Activated T-cell treated with anti-CD3 and anti-CD28 coated beads for 24 hours (primary cell): ENCODE measurements at places on chromosomes 1 and 21.

DNA sequence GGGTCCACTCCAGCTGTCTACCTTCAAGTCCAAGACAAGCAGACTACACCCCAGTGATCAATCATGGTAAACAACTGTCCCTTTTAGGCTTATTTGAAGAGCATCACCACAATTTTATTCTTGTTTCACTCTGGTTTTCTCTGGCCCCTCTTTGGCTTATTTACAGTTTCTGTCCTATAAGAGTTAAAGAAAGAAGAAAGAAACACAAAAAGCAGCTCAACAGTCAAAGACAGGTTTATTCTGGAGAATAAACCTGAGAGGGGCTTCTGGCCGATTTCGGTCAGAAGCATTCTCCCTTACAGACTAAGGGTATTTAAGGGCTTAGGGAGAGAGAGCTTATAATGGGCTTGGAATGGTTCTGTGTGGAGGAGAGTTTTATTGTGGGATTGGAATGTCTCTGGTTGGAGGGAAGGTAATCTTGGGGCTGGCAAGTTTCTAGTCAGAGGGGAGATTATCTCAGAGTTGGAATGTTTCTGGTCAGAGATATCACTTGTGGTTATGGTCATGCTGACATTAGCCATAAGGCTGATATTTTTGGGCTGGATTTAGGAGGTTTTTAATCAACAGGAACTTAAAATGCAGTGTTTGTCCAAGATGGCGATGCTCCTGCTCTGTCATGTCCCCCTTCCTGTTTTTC, 161.0 kb downstream of the URB2 start:
- DNase-seq = no peak

DNA sequence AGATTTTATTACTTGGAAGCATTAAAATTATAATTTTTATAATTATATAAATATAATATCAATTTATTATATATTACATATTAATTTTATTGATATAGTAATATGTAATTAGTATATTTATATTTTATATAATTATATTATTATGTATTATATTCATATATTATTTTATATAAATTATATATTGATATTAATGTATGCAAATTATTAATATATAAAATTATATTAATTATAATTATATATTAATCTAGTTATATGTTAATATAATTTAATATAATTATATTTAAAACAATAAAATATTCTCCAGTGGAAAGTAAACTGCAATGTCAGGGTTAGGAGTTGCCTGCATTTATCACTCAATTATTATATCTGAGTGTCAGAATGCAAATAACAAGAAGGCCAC, 48.8 kb downstream of the KCNK2 start:
- DNase-seq = no peak

GRCh38 chr1:188137221-188137620, 1308.5 kb downstream of the PLA2G4A start:
- no peak for DNase-seq

- no peak for DNase-seq
These were observed 19.7 kb downstream of the ACBD6 start for GRCh38 chr1:180482425-180483275.

- no peak for DNase-seq
These were observed 81.7 kb upstream of the TSPAN2 start for GRCh38 chr1:115170961-115171392.

DNA sequence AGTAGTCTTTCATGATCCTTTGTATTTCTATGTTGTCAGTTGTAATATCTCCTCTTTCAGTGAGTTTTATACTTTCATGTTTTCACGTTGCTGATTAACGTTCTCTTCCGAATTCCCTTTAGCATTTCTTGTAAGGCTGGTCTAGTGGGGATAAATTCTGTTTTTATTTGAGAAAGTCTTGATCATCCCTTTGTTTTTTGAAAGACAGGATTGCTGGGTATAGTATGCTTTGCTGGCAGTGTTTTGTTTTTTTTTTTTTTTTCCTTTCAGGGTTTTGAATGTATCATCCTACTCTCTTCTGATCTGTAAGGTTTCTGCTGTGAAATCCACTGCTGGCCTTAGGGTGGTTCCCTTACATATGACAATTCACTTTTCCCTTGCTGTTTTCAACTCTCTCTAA, 74.4 kb downstream of the SCMH1 start:
- DNase-seq = no peak

DNA sequence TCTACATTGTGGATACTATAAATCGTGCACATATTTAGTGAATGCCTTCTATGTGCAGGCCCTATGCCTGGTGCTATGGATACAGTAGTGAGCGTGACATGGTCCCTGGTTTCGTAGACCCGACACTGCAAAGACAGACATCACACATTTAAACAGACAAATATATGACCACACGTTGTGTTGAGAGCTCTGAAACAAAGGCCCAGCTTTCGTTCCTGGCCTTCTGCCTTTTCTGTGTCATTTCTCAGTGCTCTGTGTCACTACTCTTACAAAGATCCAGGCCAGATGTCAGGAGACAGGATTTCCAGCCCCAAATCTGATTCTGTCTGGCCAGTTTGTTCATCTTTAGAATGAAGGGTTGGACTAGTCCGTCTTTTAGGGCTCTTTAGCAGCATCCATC, 19.3 kb upstream of the TRABD2B start:
- DNase-seq = no peak

DNA sequence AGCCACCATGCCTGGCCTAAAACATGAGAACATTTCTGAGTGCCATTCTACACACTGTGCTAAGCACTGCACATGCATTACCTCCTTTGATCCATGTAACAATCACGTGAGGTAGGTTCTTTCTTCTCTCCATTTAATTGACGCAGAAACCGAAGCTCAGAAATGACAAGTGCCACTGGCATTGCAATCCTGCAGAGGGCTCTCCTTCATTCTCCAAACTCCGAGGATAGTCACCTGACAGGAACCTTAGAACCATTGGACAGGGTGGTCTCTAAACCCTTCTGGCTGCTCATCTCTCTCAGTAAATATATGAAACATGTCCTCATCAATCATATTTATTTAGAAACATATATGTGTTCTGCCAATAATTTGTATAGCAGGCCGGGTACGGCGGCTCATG, 167.1 kb upstream of the JUN start:
- DNase-seq = no peak

DNA sequence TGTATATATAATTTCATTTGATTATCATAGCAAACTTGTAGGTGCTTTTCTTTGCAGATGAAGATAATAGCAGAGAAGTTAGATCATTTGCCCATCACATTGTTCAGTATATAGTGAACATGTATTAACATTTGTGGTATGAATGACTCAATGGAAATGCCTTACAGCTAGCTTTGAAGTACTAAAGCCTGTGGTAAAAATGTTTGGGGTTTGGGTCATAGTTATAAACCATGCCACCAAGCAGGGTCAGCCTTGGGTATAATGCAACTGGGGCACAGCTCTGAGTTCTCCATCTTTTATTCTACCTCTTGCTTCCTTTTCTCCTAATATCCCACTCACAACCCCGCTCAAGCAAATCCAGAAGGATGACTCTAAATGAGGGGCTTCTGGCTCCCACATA, 141.6 kb downstream of the KCNT2 start:
- no peak for DNase-seq

DNA sequence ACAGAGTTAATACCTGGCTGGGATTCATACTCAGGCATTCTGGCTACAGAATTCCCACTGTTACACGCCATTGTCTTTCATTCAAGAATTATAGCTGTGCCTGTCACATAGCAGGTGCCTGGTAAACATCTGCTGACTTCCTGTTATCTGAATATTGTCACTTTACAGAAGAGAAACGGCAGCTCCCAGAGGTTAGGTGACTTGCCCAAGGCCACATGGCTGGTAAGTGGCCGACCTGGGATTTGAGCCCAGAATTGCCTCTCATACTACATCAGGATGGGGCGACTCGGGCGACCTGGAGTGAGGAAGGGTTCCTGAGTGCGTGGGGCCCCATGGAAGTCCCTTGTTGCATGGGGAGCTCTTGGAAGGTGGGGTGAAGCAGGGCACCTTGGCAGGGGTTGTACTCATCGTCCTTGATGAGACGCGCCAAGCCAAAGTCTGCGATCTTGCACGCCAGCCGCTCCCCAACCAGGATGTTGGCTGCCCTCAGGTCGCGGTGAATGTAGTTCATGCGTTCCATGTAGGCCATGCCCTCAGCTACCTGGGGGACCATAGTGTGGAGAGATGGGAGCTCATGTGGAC, 10.2 kb upstream of the AHDC1 start:
- no peak for DNase-seq

DNA sequence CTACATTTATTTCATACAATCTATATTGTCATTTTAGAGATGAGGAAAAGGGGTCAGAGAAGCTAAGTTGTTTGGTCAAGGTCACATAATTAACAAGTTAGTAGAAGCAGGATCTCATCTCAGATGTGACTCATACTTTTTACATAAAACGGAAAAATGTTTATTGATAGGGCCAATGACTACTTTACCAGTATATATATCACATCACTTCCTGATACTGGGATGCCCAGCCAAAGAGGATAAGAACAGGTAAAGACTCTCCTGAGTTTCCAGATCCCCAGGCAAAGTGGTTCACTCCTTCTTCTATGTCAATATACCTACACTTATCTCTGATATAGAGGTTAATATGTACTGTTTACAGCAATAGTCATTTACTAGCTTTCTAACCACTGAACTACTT, 21.0 kb downstream of the YIPF1 start:
- no peak for DNase-seq

GRCh38 chr1:156376146-156376545, 7.1 kb downstream of the RHBG start:
- no peak for DNase-seq

GRCh38 chr1:6970221-6970620, 185.0 kb downstream of the CAMTA1 start:
- DNase-seq = no peak

DNA sequence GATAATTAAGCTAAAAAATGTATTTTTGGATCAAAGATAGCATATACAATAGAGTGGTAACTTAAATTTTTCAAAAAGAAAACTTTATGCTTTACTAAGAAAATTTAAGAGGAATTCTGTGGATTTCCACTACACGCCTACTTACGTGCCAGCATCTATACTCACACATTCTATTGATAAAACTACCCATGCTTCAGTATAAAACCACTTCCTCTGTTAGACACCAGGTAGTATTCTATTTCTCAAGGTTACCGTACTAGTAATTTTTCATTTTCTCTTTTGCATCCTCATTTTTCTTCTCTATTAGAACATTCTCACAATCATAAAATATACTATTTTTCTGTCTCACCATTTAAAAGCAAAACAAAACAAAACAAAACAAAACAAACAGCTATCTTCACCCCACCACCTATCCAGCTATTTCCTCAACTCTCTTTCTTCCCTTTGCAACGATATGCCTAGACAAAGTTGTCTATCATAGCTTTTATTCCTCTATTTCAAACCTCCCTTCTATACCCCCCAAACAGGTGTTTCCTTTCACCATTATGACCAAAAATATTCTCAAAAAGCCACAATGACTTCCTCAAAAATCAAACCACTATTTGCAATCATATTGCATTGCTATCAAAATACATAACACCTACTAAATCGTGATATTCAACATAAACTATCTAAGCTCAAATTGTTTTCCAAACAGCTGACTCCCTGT, 1652.0 kb downstream of the MRPL39 start:
- DNase-seq = no peak
